WTC11 (cell line): ENCODE measurements at places on chromosomes 3 and 15.
A peak's percentile ranks its signal among the peaks of the same experiment; 100 is the strongest.

DNA sequence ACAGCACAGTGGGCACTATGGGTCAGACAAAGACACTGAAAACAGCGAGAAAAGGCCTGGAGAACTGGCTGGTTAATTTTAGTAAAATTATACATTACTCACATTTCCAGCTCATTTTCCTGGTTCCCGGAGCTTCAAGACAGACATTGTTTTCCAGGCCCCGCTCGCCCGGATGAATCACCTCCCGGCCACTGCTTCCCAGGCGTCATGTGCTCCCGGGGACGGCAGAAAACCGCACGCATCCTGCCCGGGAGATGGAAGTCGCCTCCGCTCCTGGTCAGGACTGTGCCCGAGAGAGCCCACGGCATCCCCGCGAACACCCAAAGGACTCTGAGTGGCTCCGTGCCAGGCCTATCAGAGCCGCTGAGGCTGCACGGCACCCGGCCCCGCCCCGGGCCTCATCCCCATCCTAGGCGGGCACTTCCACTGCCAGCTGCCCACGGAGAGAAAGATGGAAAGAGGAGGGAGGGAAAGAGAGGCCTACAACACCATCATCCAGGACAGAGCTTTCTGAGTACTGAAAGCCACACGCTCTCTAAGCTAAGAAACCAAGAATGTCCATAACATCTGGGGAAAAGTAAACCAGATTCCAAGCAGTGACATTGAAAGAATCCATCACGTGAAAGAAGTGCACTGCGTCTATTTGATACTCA, 75.1 kb downstream of the VGLL4 start:
- no peak for DNase-seq

GRCh38 chr3:127455541-127456450, 134.7 kb downstream of the TPRA1 start:
- peak; percentile 93 for DNase-seq

DNA sequence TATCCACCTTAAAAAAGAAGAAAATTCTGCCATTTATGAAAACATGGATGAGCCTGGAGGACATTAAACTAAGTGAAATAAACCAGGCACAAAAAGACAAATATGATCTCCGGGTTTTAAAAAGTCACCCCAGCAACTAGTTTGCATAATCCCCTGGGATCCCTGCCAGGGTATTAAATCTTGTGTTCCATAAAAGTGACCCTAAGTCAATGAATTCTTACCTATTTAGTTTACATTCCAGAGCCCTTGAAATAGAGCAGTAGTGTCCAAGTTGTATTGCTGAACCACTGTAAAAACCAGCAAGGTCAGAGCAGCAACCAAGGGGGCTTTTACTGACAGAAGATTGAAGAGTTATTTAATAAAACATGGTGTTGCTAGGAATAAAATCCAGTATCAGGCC, 716.8 kb upstream of the BCHE start:
- DNase-seq = no peak

GRCh38 chr3:42347928-42348327, 62.5 kb downstream of the LYZL4 start:
- no peak for DNase-seq

- no peak for DNase-seq
Measured at GRCh38 chr3:141243271-141243707, 11.7 kb downstream of the PXYLP1 start.

DNA sequence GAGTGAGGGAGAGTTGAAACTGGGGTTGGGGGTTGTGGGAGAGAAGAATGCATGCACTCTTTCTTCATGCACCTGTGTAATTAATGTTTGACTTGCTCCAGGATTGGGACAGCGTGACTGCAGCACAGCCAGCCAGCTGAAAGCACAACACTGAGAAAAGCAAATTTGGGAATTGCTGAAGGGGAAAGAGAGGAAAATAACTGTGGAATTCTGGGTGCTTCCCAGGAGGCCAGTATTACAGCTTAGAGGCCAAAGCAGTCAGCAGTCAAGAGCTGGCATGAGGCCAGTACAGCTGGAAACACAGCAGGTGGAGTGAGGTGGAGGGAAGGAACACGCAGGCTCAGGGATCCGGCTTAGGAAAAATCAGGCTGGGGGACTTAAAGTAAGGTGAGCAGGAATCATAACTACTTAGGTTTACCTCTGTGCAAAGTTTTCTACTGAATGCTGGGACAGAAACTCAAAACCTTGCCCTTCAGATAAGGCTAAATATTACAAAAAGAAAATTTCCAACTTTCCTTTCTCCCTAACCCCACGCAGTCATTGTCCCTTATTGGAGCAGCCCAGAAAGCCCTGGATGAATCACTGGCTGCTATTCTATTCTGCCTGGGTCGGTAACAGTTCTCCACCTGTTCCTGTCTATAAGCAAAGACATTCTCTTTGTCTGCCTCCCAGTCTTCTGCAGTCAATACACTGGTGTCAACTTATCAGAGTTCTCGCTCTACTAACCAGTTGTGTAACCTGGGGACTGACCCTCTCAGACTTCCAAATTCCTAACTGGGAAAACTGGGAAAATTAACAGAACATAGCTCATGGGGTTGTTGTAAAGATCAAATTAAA, 167.2 kb downstream of the MAGI1 start:
- no peak for DNase-seq

DNA sequence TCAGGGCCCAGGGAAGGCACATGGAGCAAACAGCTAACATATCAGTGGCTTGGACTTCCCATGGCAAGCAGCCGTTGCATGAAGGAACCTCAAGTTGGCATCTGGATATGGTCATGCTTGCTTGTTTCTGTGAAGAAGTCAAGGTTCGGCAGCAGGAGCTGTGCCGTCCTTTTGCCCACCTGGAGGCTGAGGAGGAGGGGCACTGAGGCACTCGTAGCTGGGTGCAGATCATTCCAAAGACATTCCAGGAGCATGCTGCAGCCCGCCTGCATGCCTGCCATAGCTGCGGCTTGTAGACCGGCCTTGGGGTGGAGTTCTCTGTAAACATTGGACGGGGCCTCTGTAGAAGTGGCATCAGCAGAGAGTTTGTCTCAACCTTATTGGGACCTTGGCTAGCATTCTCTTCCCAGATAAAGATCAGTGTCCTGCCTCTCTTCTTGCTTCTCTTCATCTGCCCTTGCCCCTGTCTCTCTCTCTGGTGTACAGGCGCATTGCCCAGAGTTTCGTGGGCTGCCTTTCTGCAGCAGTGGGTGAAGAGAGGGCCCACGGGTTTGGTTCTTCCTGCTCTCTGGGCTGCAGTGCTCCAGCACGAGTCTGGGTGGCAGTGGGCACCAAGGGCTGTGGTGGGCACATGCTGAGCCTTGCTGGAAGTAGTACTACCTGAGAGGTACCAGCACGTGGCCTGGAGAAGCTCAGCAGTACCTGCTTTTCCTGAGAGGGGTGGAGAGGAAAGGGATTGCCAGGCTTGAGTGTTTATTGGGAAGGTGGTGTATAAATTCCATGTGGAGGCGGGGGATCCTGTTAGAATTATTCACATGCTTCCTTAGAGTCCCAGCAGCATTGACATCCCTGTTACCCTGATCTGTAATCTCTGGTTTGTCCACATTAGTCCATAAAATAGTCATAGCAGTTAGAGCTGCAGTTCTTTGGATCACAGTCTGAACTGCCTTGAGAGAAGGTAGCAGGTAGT, 49.4 kb downstream of the CHCHD6 start:
- no peak for DNase-seq

GRCh38 chr3:150998996-150999395, 26.5 kb upstream of the CLRN1 start:
- no peak for DNase-seq

DNA sequence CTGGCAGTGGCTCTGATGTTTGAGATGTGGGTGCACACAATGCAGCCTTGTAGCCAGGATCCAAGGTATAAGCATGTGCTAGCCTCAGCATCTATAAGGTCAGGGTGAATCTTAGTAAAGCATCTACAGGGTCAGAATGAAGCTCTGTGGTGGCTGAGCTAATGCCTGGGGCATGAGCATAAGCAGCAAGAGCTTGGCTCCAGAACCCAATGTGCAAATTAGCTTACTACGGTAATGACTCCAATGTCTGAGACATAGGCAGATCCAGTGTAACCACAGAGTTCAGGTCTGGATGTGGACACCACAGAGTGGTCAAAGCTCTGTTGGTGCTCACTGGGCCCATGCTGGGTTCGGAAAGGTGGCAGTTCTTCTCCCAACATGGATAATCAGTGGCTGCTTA, 304.5 kb upstream of the NECTIN3 start:
- no peak for DNase-seq

DNA sequence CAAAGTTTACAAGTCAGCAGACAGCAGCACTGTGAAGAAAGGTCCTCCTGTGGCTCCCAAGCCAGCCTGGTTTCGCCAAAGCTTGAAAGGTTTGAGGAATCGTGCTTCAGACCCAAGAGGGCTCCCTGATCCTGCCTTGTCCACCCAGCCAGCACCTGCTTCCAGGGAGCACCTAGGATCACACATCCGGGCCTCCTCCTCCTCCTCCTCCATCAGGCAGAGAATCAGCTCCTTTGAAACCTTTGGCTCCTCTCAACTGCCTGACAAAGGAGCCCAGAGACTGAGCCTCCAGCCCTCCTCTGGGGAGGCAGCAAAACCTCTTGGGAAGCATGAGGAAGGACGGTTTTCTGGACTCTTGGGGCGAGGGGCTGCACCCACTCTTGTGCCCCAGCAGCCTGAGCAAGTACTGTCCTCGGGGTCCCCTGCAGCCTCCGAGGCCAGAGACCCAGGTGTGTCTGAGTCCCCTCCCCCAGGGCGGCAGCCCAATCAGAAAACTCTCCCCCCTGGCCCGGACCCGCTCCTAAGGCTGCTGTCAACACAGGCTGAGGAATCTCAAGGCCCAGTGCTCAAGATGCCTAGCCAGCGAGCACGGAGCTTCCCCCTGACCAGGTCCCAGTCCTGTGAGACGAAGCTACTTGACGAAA, 24.2 kb downstream of the STARD5 start:
- no peak for DNase-seq

DNA sequence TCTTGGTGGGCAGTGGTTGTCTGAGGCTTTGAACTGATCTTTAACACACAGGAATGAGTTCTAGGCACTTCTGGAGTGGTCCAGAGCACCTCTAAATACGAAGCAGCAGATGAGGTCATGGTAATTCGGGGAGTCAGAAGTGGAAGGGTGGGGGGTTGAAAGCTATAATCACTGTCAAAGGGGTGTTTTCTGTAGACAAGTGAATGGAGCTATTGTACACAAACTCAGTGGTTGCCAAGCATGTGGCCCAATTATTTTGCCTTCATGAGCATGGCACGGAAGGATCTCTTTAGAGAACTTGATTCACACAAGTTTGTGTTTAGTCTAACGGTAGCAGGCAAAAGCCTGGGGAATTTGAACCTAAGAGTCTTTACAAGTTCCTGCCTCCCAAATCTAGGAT, 6.3 kb downstream of the FRMD5 start:
- DNase-seq = no peak

GRCh38 chr3:59237121-59237520, 187.3 kb upstream of the CFAP20DC start:
- DNase-seq = no peak

DNA sequence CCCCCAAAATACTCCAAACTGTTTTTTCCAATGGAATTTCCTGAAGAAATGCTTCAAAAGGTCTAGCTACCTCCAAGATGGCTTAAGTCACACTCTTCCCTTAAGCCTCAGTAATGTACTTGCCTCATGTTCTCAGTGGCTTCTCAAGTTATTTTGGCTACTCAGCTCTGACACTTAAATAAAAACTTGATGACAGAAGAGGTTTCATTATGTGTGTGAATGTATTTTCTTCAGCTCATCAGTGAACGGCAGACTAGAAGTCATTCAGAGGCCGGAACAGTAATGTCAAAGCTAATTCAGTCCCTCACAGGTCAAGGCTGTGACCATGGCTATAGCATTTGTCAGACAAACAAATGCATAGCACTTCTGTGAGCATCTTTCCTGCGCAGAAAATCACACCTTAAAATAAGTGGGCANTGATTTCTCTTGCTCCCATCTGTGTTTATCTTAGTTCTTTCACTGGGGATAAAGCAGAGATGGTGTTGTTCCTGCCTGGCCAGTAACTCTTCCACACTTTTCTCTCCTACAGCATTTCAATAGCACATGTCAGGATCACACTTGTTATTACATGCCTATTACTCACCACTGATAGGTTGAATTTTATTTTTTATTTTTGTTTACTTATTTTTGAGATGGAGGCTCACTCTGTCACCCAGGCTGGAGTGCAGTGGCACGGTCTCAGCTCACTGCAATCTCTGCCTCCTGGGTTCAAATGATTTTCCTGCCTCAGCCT, 68.5 kb upstream of the PLCL2 start:
- no peak for DNase-seq

DNA sequence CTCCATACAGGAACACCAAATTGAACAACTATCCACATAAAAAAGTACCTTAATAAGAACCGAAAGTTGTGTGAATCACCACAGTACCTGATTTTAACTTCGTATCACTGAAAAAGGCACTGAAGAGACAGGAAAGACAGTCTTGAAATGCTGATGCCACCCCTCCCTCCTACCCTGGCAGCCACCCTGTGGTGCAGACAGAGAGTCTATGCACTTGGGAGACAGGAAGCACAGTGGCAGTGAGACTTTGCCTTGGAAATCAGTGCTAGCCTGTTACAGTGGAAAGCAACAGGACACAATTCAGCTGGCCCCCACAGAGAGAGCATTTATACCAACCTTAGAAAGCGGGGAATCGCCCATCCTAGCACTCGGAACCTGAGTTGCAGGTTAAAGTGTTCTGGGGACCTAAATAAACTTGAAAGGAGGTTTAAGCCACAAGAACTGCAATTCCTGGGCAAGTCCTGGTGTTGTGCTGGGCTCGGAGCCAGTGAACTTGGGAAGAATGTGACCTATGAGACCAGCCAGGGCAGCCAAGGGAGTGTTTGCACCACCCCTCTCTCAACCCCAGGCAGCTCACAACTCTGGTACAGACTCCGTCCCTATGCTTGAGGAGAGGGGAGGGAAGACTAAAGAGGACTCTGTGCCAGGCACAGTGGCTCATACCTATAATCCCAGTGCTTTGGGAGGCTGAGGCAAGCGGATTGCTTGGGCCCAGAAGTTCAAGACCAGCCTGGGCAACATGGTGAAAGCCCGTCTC, 240.1 kb downstream of the ISL2 start:
- no peak for DNase-seq

- no peak for DNase-seq
Measured at GRCh38 chr3:9787714-9788113, 4.6 kb downstream of the TADA3 start.

GRCh38 chr3:172156586-172156955, 117.2 kb downstream of the FNDC3B start:
- no peak for DNase-seq

DNA sequence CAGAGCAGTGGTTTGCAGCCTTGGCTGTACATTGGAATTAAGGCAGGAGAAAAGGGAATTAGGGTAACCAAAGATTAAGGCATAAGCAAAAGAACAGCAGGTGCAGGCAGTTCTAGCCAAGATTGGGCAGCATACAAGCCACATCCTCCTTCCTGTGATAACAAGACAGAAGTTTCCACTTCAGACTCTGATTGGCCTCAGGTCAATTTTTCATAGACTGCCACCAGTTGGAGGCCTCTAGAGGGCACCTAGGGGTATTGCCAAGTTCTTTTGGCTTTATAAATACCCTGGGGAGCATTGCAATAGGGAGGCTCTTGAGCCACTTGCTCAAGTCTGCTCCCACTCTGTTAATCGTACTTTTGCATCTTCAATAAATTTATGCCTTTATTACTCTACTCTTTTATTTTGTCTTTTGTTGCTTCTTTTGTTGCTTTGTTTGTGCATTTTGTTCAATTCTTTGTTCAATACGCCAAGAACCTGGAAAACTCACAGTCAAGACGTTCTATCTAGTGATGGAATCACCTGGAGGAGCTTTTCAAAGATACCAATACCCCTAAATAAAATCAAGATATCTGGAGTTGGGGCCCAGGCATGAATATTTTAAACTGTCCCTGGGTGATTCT, 32.2 kb upstream of the FMN1 start:
- peak; percentile 25 for DNase-seq
